ENCODE measurements at places on chromosomes 3 and 15. TPM values are rescaled to one million over a fixed set of nuclear protein-coding genes. Genes with fewer than 3 reads are reported as not detected.
A peak's percentile ranks its signal among the peaks of the same experiment; 100 is the strongest.

DNA sequence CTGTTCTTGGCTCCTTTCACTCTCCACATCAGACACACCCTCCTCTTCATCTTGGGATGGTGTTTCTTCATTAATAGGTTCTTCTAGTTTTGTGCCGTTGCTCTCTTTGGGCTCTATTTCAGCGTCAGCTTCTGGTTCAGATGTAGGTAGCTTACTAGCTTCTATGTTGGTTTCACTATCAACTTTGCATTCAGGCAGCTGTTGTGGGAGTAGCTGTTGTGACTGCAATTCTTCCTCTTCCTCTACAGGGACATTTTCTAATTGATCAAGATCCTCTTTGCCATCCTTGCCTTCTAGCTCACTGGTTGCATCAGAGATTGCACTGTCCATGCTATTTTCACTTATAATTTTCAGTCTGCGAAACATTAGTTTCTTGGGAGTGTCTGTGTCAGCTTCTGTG, 80.1 kb downstream of the SETD2 start:
- no peak overlapping the region for H3K4me3 ChIP-seq
- H3K27ac ChIP-seq = peak overlapping the region; percentile 0
- peaks cover 29% of the 10 kb centered on the region for H3K4me1 ChIP-seq
- peaks cover 60% of the 10 kb centered on the region for H3K36me3 ChIP-seq
- no peak for DNase-seq
- no peaks in the 10 kb centered on the region for H3K27me3 ChIP-seq

DNA sequence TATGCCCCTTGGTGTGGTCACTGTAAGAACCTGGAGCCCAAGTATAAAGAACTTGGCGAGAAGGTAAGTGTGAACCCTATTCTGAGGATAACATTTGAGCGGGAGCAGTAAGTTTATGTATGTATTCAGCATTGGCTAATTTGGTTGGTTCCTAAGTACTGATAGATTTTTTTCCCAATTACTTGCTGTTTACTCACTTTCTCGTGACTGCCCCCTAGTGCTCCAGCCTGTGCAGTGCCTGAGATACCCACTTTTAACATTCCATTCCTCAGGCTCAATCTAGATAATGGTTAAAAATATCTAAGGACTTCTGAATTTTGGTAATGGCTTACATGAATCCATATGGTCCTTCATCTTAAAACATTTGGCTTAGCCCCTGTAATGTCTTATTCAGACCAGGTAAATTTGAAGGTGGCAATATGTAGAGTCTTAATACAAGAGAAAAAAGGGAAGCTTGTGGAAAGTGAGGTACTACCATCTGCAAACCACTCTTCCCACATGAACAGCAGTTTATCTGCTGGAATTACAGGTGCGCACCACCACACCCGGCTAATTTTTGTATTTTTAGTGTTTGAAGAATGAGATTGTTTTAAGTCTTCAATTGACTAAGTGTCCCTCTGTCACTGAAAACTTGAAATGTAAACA, 7.1 kb downstream of the ELL3 start:
- DNase-seq = peak; percentile 71
- H3K27ac ChIP-seq = no peak overlapping the region
- peaks cover 2% of the 10 kb centered on the region for H3K4me1 ChIP-seq
- H3K27me3 ChIP-seq = no peaks in the 10 kb centered on the region
- H3K36me3 ChIP-seq = peaks cover 62% of the 10 kb centered on the region
- no peak overlapping the region for H3K4me3 ChIP-seq

DNA sequence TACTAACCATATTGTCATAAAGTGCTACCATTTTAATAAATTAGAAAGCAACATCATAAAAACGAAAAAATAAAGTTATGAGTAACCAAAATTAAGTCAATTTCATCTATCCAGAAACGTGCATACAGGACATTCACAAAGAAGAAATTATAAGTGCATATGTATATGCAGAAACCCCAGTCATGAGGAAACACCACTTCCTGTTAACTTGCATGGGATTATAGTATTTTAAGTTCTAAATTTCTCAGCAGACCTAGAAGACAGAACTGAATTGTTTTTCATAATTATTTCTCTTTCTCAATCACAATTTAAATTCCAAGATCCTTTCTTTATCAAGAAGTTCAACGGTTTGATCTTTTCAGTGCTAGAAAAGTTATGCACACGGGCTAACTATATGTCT, 1.4 kb upstream of the KBTBD8 start:
- no peaks in the 10 kb centered on the region for H3K36me3 ChIP-seq
- DNase-seq = no peak
- H3K27me3 ChIP-seq = peaks cover 31% of the 10 kb centered on the region
- H3K4me1 ChIP-seq = peaks cover 29% of the 10 kb centered on the region
- H3K27ac ChIP-seq = no peak overlapping the region

GRCh38 chr15:92400980-92401787, 7.5 kb downstream of the ST8SIA2 start:
- H3K4me3 ChIP-seq = no peak overlapping the region
- H3K27me3 ChIP-seq = peaks cover 8% of the 10 kb centered on the region
- DNase-seq = no peak

GRCh38 chr15:69038508-69038907, 24.0 kb downstream of the NOX5 start:
- H3K27me3 ChIP-seq = no peaks in the 10 kb centered on the region
- peaks cover 2% of the 10 kb centered on the region for H3K4me1 ChIP-seq
- no peaks in the 10 kb centered on the region for H3K36me3 ChIP-seq
- no peak overlapping the region for H3K4me3 ChIP-seq
- H3K27ac ChIP-seq = no peak overlapping the region

The HACD2 gene
- total RNA-seq = 24.3 TPM

GRCh38 chr3:143187111-143187510, 67.5 kb downstream of the CHST2 start:
- no peak for DNase-seq
- H3K4me1 ChIP-seq = peaks cover 6% of the 10 kb centered on the region
- H3K27me3 ChIP-seq = no peaks in the 10 kb centered on the region
- no peak overlapping the region for H3K27ac ChIP-seq
- H3K36me3 ChIP-seq = no peaks in the 10 kb centered on the region
- H3K4me3 ChIP-seq = no peak overlapping the region

The SCN11A gene
- total RNA-seq = 0.05 TPM

DNA sequence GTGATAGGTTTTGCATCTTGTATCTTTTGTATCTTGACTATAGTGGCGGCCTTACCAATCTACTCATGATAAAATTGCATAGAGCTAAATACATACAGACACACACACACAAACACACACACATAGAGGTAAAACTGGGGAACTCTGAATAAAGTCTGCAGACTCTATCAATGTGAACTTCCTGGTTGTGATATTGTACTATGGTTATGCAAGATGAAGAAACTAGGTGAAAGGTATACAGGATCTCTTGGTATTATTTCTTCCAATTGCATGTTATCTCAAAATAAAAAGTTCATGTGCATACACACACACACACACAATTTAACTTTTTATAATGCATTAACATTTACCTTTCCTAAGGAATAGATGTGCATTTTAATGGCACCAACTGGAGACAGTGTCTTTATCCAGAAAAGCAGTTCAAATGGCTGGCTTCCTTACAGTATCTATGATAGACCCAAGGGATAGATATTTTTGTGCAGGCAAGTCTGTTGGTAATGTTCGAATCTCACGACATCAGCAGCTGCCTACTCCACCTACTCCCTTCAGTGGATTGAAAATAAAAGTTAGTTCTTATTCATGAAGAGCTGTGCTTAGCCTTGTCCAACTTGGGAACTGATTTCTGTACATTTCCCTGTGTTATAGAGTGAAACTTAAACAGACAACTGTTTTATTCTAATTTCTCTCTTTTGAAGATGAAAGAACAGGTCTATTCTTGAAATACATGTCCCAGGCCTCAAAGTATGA, 46.9 kb upstream of the SPRED1 start:
- H3K27me3 ChIP-seq = peaks cover 14% of the 10 kb centered on the region
- no peak overlapping the region for H3K4me3 ChIP-seq
- no peak for DNase-seq

Measured in activated CD4-positive, alpha-beta T cell treated with anti-CD3 and anti-CD28 coated beads, Interleukin-2, amount 10 ng/mL, durations not matched to agents 7 days and 5 days (primary cell).